ENCODE measurements at places on chromosomes 2 and 18. TPM values are rescaled to one million over a fixed set of nuclear protein-coding genes. Genes with fewer than 3 reads are reported as not detected.

DNA sequence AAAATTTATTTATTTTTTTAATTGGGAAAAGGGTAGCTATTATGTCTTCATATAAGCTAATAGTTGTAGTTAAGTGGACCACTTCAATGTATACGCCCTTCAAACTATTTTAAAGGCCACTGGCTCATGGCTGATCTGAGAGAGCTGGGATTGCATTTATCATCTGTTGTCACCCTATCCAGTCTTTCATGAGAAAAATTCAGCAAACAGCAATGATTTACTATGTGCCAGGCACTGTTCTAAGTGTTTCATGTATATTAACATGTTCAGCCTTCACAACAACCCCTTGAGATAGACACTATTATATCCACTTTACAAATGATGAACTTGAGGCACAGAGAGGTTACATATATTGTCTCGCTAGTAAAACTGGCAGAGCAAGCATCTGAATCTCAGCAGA, 66.1 kb upstream of the ZNF397 start:
- DNase-seq: no peak

DNA sequence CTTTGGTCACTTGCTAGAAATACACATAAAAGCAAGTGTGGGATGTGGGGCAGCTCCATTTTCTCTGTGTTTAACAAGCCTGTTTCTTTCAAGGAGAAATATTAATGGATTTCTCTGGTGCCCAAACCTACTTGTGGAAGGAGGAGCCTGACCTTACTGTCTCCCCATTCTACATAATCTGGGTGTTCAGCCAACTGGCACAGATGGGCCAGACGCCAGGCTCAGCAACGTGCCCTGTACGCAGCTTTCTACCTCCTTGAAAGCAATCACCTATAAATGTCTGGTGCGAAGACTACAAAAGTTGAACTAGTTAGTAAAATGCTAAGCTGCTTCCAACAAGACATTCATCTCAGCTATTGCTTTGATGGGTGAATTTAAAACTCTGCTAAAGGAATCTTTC, 33.2 kb upstream of the MYO3B start:
- DNase-seq: no peak

The LAPTM4A gene
- total RNA-seq: 37.1 TPM

DNA sequence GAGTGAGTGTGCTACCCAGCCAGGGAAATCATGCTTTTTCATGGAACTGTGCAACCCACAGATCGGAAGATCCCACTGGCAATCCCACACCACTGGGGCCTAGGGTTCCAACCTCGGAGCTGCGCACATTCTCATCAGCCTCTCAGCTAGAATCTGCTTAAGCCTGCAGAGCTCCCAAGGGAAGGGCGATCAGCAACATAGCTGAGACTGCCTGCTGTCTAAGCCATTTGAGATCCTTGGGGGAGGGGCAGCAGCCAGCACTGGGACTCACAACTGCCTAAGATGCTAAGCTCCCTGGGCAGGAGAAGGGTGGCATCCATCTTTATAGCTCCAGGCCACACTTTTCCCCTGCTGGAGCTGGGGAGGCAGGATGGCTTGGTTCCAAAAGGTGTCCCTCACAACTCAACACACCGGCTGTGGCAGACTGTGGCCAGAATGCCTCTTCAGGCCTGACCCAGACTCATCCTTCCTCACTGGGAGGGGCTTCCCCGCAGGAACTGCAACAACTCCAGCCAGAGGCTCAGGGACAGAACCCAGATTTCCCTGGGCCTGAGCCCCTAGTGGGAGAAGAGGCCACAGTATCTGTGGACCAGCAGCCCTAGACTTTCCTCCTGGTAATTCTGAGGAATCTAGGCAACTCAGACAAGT, 1133.3 kb upstream of the PIK3C3 start:
- DNase-seq: no peak

GRCh38 chr2:13401312-13401711, 684.6 kb downstream of the TRIB2 start:
- no peak for DNase-seq

DNA sequence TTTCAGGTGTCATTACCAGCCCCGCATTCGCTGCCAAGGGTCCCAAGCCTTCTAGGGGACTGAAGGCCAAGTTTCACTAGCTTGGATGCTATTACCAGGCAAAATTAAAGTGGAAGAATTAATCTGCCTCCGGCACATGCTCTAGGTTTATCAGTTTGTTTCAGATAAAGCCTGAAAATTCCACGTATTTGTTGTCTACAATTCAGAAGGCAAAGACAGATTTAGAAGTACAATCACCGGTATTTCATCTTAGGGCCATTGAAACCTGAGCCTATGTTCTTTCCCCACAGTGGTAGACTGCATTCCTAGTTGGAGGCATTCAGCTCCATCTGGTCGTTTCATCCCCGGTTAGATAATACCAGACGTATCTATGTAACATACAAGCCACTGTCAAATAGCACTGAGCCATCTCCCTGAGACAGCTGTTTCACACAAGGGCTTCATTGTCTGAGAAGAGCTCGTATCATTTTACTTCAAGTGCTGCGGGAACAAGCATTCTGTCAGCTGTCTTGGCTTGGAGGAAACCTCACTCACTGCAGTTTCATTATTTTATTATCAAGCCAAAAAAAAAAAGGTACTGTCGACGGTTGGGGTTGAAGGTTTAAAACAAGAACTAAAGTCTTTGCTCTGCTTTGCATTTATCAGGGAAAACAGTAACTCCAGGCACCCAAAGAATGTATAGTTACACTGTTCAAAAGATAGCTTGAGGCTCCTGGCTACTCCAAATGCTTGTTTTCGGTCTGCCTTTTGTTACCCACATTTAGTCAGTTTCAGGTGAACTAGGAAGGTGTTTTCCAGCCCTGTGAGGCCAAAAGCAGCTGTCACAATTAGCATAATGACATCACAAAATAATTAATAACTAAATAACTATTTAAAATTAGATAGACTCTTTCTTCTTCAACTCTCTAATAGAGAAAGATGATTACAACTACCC, 76.7 kb downstream of the TGIF1 start:
- no peak for DNase-seq

DNA sequence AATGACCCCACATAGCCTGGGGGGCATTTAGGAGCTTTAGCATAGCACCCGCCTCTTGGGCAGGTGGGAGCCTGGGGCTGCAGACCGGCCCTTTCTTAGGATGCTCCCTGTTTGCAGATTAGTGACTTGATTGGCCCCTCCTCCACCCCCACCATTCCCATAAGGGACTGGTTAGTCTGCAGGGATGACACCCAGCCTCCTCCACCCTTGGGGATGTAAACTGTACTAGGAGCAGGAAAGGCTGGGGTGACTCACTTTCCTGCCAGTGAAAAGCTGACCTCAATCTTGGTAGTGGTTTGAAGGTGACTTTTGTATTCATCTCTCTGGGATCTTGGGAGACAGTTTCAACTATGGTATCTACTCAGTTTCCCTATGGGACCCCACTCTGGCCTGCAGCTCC, 24.2 kb downstream of the CTIF start:
- no peak for DNase-seq

The GDF7 gene
- 0.09 TPM for total RNA-seq

The DLGAP1 gene
- total RNA-seq: 1.6 TPM

DNA sequence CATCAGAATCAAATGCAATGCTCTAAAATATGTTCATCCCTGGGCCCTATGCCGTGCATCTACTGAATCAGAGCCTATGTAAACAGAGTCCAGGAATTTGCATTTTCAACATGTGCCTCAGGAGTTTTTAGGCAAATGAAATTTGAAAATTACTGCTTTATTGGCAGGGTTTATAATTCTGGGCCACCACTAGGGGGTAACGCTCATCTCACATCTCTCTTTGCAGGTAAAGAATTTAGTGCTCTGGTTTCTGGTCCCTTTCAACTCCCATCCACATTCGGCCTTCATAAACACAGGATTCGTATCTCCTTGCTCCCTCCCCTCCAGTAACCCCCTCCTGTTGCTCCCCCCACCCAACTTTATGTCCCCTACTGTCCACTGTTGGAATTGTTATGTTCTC, 49.3 kb downstream of the LYPD6B start:
- no peak for DNase-seq

The ASIC4 gene
- not detected for total RNA-seq

The ANO7 gene
- total RNA-seq: 188 TPM

GRCh38 chr18:36697905-36698304, 130.9 kb downstream of the TPGS2 start:
- DNase-seq: no peak

DNA sequence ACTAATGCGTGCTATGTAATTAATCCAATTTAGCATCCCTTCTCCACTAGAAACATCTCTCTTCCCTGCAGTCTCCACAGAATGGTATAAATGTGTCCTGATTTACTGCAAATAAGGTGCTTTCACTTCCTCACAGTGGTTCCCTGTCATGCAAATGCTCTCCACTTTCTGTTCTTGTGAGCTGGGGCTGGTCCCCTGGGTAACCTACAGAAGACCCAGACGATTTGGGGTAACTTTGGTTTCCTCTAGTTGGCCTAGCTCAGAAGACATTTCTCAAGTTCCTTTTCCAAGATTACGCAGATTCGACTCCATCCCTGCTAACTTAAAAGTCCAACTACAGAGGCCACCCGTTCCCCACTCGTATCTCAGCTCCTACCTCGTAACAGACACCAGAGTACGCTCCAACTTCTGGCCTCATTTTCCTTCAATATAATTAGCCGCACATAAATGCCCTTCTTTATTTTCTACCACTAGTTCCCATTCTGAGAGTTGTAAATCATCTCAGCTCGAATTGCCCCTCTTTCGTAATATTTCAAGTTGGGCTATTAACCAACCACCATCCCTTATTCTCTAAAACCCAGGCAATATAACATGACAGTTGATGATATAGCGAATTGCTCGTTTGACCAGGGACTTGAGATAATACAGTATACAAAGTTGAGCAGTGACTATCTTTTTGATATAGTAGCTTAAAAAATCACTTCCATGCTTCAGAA, 28.8 kb upstream of the NEDD4L start:
- DNase-seq: peak; percentile 69

DNA sequence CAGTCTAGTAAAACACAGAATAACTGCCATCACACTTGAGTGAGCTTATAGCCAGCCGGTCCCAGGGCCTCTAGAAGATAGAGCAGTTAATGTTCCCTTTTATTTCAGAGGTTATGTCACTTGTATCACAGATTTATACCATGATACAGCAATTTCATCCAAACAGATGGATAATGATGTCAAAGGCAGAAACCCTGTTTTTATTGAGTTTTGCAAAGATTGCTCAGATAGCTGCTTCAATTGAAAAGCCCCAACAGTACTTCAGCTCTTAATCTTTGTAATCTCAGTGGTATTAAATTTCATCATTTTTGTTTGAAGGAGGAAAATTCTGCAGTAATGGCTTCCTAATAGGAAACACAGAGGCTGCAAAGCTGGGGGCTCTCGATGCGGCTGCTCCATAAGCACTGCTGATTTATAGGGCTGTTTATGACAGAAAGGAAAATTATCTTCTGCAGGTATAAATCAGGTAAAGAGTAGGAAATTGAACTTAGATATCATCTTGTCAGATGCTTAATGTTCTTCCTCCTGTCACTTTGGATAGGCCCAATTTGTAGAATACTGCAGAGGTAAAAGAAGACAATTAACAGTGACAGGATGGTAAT, 112.3 kb downstream of the LNPK start:
- DNase-seq: no peak

The UCN gene
- total RNA-seq: 5.2 TPM

DNA sequence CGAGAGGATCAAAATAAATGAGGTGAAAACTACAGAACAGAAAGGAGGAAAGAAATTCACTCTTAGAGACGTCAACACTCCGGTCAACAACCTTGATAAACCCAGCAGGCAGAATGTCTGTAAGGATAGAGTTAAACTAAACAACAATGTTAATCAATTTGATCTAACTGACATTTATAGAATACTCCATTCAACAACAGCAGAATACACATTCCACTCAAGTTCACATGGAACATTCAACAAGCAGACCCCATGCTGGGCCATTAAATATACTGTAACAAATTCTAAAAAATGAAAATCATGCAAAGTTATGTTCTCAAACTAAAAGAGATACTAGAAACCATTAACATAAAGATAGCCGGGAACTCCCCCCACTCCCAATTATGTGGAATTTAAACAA, 41.8 kb downstream of the FAM210A start:
- no peak for DNase-seq

The D2HGDH gene
- total RNA-seq: 36.4 TPM

DNA sequence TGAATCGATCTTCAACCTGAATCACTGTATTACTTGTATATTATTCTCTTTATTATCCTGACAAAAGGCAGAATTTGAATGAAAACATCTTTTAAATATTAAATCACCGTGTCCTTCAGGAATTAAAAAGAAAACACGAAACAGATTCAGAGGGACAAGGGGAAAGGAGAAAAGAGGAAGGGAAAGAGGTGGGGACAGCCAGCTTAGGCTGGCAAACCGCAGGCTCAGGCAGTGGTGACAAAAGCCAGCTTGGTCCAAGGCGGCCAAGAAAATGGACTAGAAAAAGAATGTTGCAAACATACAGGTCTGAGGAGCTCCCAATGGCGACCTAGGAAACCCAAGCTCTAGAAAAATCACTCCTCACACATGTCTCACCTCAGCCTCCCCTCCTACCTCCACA, 6.8 kb downstream of the B4GALT6 start:
- no peak for DNase-seq

The PTCD3 gene
- total RNA-seq: 60.1 TPM

GRCh38 chr2:162734866-162735265, 103.7 kb downstream of the KCNH7 start:
- DNase-seq: no peak

DNA sequence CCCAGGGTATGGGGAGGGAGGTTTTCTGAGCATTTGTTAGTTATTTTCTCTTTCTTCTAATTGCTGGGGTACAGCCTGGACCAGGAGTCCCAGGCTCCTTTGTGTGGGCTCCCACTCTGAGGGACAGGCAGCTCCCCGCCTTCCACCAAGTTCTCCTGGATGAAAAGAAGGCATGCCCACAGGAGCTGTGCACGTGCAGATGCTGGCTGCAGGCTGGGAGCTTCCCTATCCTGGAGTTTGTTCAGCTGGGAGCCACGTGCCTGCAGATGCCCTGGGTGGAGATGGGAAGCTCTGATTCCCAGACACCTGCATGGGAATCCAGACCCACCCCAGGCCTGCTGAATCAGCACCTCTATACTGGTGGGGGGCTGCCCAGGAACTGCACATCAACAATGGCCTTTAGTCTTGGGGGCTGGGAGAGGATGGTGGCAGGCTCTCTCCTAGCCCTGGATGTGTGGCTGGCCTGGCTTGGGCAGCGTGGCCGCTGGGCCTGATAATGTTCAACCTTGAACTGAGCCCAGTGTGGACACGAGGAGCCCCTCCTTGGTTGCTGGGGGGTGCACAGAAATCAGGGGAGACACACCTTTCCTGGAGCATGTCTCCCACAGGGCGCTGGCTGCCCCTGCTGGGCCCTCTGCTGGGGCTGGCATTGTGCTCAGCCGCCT, 233.6 kb upstream of the HS6ST1 start:
- no peak for DNase-seq

- DNase-seq: no peak
Measured at GRCh38 chr2:173028141-173028540, 47.5 kb upstream of the MAP3K20 start.

The CTAGE1 gene
- not detected for total RNA-seq
